ENCODE measurements at places on chromosomes 11 and 22.

- DNase-seq, result no peak
These were observed 31.6 kb upstream of the MPPED2 start for GRCh38 chr11:30617762-30618161.

GRCh38 chr11:66181632-66182315 is 86.7 kb upstream of the RAB1B start:
- no peak for DNase-seq

- DNase-seq, result no peak
These were observed 206.5 kb upstream of the PDGFD start for GRCh38 chr11:104370478-104370877.

DNA sequence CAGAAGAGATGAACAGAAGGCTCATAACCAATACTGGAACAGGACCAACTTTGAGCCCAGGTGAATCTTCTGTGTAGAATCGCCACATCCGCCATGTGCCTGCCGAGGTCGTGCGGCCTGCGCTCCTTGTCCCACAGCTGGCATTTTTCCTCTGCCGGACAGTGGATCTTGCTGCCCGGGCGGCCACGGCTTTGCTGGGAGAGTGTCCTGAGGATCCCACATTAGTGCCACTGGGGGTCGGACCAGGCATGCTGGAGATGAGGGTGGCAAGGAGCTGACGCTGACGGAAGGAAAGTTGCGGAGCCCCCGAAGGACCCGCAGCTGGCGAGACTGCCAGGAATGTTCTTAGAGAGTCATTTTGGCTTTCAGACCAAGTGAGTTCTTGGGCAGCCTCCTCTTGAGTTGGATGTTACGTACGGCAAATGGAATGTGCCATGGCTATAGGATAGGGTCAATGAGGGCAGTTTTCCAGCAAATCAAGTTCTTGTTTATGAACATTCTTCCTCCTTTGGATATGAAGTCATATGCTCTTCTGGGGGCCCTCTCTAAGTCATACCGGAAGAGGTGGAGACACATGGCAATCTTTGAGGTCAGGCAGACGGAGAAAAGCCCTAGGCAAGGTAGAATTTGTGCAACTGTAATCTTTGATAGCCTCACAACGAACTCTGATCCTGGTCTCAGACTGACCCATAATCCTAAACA is 57.4 kb upstream of the NUP160 start:
- DNase-seq, result no peak

- DNase-seq, result peak; percentile 44
These were observed 657 bp downstream of the IGHMBP2 start for GRCh38 chr11:68904248-68904847.

DNA sequence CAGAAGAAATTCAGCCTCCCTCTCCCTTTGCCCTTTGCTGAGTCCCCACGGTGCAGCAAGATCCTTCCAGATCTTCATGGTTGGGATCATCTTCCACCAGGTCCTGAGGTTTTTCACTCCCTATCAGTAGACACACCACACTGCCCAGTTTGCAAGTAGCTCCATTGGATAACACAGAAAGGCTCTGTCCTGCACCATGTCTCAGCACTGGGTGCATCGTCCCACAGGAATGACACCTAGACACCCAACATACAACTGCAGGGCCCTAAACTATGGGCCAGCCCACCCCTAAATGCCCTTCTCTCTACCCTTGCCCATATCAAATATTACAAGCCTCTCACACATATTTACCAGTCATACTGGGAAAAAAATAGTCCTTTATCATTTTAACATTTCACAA is 9.4 kb downstream of the KLHL22 start:
- DNase-seq, result no peak

GRCh38 chr22:46162285-46162684 is 12.0 kb downstream of the PPARA start:
- no peak for DNase-seq

- no peak for DNase-seq
These were observed 390.6 kb downstream of the SOX6 start for GRCh38 chr11:15965562-15966250.

DNA sequence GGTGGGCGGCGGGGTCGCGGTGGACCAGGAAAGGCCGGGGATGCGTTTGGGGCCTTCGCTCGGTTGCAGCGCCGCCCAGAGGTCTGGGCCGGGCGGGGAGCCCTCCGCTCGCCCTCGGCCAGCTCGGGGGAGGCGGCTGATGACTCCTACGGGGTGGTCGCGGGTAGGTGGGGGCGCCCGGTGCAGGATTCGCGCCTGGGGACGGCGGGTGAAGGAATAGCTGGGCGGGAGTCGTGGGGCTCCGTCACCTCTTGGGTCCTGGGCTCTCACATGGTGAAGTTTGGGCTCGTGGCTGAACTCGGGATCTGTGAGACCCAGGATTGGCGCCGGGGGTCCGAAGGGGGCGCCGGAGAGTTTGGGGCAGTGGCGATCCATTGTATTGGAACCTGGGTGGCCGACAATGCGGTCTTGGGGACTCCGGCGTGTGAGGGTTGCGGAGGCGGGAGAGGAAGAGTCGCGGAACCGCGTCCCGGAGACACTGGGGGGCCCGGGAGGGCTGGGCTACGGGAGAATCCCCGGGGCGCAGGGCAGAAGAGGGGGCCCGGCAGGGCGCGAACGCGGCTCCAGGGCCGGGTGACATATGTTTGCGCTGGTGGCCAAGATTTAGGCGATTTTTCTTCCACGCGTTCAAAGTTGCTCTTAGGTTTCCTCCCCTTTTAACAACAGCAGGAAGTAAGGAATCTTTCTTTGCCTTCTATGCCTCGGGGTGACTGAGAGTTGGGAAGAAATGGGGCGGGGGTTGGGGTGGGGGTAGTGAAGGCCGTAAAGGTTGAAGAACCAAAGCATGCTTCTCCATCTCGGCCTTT is 935 bp downstream of the QSER1 start:
- peak; percentile 23 for DNase-seq

GRCh38 chr11:95296165-95296564 is 65.2 kb upstream of the SESN3 start:
- DNase-seq, result no peak

DNA sequence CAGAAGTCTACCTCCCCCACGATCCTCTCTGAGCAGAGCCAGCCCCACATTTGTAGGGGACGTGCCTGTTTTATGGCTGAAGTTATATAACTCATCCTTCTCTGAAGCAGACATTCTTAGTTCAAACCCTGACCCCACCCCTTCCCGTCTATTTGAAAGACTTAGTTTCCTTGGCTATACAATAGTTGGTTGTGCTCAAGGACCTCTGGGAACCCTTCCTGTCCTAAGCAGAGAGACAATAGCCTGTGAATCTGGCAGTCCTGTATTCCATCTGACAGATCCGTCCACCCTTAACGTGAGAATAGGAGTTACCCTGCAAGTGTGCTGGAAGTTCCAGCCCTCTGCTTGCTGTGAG is 75.2 kb downstream of the MN1 start:
- DNase-seq, result no peak

DNA sequence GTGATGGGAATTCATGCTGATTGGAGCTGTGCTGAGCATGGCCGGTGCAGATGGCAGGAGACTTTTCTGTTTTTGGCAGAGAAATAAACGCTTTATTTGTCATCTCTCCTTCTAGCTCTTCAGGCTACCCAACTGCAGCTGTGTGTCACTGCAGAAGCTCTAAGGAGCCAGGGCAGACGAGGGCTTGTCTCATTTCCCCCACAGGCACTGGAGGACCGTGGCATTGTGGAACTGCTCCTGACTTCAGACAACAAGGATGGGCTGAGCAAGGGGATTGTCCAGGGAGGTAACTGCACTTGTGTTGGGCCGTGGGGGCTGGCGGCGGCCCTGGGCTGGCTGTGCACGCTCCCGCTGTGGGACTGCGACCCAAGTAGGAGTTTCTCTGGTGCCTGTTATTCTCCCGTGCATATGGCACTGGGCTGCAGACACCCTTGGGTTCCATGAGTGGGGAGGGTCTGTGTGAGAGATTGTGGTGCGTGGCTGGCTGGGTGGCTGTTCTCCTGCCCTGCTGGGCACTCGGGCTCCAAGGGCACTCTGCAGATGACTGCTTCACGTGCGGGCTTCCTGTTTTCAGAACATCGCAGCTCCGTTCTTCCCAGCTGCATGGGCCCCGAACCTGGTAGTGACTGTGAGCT is 27.2 kb downstream of the GLB1L2 start:
- no peak for DNase-seq

GRCh38 chr22:25110846-25111578 is 88.6 kb upstream of the CRYBB3 start:
- peak; percentile 83 for DNase-seq

- peak; percentile 26 for DNase-seq
These were observed 58.3 kb upstream of the CYP2D6 start for GRCh38 chr22:42188808-42189447.

DNA sequence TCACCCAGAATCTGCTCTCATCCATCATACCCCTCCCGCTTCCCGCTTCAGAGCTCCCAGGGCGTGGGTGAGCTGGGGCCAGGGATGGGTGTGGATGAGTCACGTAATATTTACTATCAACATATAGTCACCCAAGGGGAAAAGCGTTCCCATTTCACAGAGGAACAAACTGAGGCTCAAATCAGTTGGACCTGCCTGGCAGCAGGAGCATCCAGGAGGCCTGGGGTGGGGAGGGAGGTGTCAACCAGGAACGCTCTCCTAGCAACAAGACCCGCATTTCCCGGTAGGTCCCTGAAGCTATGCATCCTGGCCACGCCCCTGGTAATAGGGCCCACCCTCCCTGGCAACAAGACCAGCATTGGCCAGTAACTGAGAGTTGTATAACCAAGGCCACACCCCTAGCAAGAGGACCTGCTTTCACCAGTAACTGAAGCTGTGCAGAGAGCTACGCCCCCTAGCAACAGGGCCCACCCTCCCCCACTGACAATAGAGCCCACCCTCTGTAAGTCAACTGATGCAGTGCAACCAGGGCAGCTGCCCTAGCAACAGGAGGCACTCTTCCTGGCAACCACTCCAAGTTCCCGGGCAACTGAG is 32.7 kb upstream of the TXNRD2 start:
- DNase-seq, result peak; percentile 68

- no peak for DNase-seq
These were observed 124.7 kb downstream of the MED15 start for GRCh38 chr22:20632082-20632481.

DNA sequence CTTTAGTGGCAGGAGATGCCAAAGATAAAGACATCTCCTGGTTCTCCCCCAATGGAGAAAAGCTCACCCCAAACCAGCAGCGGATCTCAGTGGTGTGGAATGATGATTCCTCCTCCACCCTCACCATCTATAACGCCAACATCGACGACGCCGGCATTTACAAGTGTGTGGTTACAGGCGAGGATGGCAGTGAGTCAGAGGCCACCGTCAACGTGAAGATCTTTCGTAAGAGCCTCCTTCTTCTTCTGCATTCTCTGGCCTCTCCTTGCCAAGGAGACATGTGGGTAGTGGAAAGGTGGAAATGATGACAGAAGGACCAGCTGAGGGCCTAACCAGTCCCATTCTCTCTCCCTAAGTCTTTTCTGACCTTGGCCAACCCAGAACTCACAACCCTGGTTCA is 110.1 kb upstream of the TTC12 start:
- no peak for DNase-seq

GRCh38 chr11:126832387-126832786 is 168.2 kb downstream of the KIRREL3 start:
- DNase-seq, result no peak

DNA sequence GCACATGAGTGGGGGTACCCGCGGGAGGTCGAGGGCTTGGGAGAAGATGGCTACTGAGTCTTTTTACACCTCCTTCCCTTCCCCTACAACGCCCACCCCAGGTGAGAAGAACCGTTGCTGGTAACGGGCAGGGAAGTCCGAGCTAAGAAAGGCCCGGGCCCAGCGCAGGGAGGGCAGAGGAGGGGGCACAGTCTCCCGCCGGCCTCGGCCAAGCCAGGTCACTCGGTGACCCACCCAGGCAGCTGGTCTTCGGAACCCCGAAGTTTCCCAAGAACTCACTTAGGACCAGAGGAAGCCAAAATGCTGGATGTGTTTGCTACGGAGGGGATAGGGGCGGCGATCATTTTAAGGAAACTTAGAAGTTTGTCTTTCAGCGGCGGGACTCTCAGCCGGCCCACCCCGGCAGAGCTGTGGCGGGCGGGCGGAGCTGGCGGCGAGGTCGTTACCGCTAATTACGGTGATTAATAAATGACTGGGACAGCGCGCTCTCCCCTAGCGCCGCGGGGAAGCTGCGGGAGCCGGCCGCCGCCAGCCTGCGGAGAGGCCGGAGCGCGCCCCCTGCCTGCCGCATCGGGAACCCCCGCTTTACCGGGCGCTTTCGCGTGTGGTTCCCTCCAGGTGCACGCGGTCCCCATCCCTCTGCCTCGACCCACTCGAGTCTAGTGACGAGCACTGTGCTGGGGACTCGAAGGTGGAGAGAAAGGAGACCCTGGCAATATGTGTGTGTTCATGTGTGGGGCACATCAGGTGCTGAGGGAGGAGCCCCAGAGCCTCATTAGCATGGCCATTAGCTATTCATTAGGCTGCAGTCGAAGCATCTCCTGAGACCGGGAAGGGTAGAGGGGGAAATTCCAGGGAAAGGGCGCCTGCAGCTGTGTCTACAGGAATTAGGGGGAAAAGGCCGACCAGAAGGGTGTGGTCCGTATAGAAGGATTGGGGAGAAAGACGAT is 945 bp downstream of the ROBO3 start:
- no peak for DNase-seq

DNA sequence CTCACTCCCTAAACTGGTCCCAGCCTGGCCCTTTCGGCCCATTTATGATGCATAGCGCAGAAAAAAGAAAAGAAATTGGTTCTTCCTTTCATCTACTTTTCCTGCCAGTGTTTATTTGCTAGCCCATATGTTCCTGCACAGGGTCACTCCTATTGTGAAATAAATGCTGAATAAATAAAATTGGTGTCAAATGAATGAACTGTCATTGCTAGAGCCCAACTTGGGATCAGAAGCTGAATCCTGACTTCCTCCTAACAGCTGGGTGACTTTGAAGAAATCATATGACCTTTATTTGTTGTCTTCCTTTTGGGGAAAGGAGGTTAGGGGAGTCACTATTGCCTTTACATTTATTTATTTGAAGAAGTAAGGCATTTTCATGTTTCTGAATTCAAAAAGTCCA is 92.0 kb downstream of the PRR5L start:
- DNase-seq, result no peak

GRCh38 chr22:44396727-44397722 is 84.3 kb upstream of the SHISAL1 start:
- DNase-seq, result no peak

DNA sequence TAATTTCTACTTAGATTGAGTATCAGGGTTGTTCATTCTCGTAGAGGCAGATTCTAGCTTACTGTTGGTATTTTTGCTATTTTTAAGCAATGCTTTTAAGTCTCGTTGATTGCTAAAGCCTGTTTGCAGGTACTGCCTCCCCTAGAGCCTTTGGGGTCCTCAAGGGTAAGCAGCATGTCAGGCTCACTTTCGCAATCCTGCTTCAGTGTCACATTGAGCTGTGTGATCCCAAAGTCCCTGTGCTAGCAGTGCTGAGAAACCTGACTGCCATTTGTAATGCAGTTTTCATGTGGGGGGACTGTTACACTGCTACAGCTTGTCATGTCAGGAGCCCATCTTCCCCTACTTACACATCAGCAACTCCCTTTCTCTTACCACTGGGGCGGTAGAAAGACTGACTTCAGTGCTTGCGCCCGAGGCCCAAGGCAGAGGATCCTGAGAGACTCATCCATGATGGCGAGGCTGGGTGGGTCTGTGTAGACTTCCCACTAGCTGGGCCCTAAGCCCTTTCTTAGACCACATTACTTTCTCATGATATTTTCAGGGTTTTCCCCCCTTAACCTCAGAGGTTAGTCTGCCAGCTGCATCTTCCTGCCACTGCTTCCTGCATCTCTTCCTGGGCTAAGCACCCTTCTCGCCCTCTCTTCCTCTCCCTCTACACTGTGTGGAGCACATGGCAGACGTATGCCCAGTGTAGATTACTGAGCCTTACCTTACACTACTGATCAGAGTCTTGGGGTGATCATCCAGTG is 40.8 kb upstream of the ST14 start:
- no peak for DNase-seq

GRCh38 chr11:24885580-24886173 is 388.8 kb downstream of the LUZP2 start:
- no peak for DNase-seq

Data from H54 (cell line).